ENCODE measurements at places on chromosomes 5 and 9.
A peak's percentile ranks its signal among the peaks of the same experiment; 100 is the strongest.

DNA sequence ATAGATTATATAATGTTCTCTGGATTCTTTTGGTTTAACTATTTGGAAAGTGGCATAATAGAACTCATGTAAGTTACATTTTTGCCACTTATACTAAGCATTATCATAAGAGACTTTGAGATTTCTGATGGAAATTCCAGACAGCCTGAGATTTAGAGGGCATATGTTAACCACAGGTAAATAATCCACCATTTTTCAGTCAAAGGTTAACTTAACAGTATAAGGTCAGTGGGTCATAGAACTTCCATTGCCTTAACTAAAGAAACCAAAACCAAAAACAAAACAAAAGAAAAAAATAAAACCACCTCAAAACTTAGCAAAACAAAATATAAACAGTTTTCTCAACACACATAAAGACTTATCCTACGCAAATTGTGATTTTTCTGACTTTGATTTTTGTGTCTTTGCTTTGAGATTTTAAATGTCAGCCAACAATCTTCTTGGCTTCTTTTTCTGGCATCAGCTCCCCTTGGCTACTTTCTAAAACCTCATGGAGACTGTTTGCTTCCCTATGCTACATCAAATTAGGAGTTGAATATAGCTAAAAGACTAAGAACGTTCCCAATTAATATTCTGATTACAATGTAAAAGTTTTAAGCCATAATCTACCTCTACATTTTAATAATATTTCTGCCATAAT, 430.1 kb upstream of the DAB2 start:
- no peak for DNase-seq

- DNase-seq, result no peak
Observed at GRCh38 chr9:77438653-77439052, 209.5 kb downstream of the GNA14 start.

GRCh38 chr5:57302643-57303042, 128.8 kb downstream of the GPBP1 start:
- no peak for DNase-seq

DNA sequence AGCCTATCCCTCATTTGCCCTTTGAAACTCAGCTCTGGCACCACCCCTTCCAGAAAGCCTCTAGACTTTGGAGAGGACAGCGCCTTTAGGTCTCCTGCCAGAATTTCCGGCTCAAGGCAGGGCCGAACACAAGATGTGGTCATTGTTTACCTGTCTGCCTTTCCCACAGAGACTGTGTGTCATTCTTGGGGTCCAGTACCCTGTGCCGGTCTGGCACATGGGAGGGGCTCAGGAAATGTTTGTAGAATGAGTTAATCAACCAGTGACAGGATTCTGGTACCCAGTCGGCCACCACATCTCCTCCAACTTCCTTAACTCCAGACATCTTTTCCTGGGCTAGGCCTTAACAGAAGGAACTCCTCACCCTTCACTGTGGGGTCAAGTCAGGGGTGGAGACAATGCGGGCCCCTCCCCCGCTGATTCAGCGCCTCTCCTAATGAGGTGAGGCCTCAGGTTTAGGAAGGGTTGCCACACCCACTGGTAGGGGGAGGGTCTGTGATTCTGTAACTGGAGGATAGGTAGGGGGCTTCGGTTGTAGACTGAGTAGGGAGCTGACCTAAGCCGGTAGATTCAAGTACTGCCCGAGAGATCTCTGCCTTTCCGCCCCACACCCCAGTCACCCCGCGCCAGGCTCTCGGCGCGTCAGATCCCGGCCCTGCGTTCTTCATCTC, 29.3 kb downstream of the PCDH1 start:
- DNase-seq, result no peak

GRCh38 chr9:112945620-112946208, 55.0 kb upstream of the SLC46A2 start:
- DNase-seq, result peak; percentile 13

- DNase-seq, result no peak
Observed at GRCh38 chr9:125241863-125242739, 958 bp upstream of the HSPA5 start.

GRCh38 chr5:146805081-146805480, 73.5 kb downstream of the PPP2R2B start:
- no peak for DNase-seq

DNA sequence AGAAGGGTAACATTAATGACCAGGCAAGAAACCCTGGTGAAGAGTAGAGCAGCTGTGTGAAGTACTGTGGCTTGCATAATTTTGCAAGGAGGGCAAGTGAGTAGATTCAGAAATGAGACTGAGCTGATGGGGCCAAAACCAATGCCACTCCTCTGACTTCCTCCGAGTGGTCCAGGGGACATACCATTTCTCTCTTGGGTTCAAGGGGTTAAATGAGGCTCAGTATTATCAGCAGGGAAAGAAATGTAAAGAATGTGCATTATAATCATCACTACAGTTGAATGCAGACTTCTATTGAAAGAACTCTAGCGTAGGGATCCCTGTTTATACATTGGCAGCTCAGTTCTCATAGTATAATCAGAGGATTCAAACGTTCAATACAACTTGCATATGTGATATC, 9.9 kb downstream of the POLR3G start:
- no peak for DNase-seq

GRCh38 chr9:137745541-137745991, 126.8 kb downstream of the EHMT1 start:
- no peak for DNase-seq

DNA sequence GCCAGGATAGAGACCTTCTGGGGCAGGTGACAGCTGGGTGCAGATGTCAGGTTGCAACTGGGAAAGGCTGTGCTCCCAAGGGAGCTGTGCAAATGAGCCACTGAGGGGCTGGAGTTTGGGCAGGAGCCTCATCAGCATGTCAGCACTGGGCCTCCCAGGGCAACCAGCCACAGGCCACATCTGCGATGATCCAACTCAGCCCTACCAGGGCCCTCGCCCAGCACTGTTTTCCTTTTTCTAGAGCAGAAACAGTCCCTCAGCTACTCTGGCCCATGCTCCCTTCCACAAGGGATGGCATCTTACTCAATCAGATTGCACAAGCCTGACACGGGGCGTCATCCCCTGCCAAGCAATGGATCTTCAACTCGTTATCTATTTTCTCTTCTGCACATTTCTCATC, 24.8 kb downstream of the NIPAL4 start:
- no peak for DNase-seq

DNA sequence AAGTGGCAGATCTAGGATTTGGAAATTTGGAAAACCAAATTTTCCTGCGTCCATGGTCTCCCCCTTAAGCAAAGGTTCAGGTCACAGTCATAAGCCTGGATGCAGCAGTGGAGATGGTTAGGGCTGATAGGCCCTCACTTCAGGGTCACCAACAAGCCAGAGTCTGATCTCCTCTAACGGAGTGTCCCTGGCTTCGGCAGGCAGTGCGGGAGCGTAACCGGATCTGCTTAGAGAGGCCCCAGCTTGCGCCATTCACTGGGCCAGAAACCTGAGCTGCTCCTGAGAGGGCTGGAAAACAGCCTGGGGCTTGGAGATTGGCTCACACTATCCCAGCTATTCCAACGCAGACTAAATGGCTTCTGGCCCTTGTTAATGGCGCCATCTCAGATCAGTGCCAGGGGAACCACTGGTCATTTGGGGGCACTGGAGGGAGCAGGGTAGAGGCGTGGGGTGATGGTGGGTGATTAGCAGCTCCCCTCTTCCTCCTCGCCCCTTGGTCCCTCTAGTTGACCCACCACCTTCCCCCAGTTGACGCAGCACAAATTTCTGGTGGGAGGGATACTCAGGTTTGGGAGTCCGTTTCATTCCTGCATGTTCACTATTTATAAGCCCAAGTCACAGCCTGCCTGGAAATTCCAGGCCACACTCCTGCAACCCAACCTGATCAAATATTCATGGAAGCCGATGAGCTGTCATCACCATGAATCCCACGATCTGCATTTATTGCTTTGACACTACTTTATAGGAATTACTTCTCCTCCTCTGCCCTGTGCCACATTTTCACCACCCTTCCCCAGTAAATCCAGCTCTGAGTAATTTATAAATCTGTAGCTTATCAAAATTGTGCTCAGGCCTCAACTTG, 134.6 kb upstream of the CPEB4 start:
- DNase-seq, result no peak

- DNase-seq, result no peak
Observed at GRCh38 chr9:73684601-73685000, 532.9 kb downstream of the ANXA1 start.

DNA sequence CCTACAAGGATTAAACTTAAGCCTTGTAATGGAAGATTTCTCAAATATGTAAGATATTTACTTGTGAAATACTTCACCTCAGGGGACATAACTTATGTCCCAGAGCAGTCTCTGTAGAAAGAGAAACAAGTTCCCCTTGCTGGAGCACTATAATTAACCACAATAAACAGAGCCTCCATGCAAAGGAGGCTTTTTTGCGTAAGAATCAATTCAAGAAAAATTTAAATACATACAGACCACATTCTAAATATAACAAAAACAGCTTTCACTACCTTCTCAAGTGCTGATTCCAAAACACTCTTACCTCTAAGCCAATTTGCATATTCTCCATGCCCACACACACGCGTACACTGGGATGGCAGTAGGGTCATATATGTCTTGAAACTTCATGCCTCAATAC, 30.7 kb upstream of the CCNB1 start:
- DNase-seq, result no peak

DNA sequence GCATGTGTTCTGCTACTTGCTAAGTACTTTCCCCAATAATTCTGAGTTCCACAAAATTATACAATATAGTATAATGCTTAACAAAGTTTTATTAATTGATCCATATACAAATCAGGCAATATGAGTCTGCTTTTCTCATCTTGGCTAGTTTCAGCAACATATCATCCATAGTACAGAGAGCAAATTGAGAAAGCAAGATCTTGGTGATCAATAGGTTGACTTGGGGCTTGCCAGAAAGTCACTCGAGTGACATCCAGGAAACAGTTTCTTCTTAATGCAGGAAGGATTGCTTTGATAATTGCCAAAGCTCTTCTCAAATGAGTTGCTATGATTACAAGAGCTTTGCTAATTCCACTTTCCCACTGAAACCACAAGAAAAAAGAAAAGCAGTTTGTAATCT, 533.6 kb upstream of the NMUR2 start:
- DNase-seq, result no peak

DNA sequence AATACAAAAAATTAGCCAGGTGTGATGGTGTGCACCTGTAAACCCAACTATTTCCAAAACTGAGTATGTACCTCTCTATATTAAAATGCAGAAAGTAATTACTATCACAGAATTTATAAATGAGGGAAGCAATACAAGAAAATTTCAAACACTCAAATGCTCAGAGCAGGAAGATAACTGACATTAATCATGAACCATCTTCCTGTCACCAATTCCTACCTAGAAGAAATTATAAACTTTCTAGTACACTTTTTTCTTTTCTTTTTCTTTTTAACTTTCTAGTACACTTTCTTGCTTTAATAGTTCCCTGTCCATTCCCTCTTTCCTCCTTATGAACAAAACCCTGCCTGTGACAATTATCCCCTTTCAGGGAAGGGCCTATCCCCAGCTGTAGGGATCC, 106.8 kb downstream of the MED27 start:
- DNase-seq, result no peak

GRCh38 chr5:65043843-65044359, 275.2 kb downstream of the CWC27 start:
- no peak for DNase-seq

GRCh38 chr9:128416014-128416413, 4.6 kb upstream of the CERCAM start:
- DNase-seq, result no peak

DNA sequence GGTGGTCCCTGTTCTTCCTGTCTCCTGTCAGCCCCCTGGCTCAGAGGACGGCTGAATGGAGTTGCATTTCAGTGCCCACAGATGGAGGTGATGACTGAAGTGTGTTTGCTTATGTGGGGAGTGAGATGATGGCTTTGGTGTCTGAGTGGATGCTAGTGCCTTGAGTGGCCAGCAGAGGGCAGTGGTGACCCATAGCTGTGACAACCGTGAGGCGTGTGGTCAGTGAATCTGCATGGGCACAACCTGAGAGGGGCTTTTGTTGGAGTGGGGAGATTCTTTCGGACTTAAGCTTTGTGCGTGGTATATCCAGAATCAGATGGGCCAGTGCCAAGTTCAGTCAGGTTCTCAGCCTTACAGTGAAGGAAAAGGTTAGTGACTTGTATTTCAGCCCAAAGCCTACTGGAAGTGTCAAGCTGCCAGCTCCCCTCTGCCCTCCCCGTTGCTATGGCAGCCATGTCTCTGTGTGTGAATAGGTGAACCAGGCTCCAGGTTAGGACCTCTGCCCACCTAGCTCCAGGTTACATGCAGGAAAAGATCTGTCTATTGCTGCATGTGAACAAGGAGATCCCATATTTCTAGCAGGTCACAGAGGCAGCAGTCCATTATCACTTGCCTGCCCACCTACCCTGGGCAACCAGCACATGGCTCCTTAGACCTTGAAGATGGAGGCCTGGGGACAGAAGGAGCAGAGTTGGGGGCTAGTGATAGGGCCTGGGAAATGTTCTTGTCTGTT, 14.7 kb upstream of the CXXC5 start:
- peak; percentile 59 for DNase-seq

DNA sequence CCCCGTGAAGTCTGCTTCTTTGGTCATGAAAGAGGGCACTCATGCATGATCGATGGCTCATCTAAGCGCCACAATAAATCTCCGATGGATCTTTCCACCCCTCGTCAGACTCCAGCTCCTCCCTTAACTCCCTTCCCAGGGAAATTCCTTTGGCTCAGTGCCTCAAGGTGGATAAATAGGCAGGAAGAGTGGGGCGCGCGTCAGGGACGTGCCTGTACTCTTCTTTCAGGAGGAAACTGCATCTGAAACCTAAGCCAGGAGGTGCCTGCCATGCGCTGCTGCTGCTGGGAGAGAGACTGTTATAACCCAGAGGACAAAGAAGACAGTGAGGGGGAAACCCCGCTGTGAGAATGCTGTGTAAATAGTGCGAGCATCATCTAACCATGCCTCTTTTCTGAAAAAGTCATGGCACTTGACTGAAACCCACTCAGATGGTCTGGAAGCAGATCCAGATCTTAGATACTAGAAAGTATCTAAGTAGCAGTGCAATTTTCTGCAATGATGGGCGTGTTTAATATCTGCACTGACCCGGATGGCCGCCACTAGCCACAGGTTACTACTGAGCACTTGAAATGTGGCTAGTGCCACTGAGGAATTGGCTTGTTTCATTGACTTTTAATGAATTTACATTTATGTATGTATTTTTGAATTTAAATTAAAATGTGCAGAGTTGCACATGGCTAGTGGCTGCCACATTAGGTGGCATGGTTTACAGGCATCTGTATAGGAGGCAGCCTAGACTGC, 120.3 kb upstream of the BASP1 start:
- no peak for DNase-seq

- no peak for DNase-seq
Observed at GRCh38 chr9:136062657-136063439, 32.2 kb downstream of the NACC2 start.

- no peak for DNase-seq
Observed at GRCh38 chr5:146240951-146241350, 37.5 kb downstream of the RBM27 start.

DNA sequence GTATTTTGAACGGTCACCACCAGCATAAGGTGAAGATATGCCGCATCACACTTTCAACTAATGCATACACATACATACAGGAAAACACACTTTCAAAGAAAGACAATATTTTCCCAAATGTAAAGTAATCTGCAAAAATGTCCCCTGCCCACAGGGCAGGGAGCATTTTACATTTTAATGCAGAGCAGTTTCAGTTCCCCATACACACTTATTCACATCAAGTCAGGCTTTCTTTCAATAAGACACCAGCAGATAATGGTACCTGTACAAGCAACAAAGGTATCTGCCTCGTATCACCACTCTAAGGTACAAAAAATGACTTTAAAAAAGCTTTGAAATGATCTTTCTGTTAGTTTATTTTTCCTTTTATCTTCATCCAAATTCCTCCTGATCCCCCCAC, 247.1 kb upstream of the CCNG1 start:
- DNase-seq, result no peak

- DNase-seq, result no peak
Observed at GRCh38 chr5:138745268-138745667, 8.0 kb upstream of the CTNNA1 start.
